Activated CD4-positive, alpha-beta T cell treated with anti-CD3 and anti-CD28 coated beads, Interleukin-2, amount 50 U/mL, for 48 hours (primary cell): ENCODE measurements at places on chromosomes 16 and 17.

- peak; percentile 7 for DNase-seq
Observed at GRCh38 chr16:75053791-75054555, 55.1 kb downstream of the ZNRF1 start.

DNA sequence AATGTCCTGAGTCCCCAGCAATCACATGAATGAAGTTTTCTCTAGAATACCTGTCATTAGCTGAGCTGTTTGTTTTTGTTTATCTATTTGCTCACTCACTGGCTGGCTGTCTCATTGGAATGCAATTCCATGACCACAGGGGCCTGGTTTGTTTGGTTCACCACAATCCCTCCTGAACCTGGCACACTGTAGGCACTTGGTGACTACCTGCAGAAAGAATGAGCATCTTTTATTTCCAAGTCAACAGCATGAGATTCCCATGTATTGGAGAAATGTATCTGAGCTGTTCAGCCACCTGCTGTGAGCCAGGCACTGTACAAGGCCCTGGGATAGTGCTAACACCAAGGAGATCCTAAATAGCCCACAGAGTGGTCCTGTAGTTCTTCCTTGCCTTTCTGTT lies 345.1 kb downstream of the XYLT1 start:
- DNase-seq = no peak

DNA sequence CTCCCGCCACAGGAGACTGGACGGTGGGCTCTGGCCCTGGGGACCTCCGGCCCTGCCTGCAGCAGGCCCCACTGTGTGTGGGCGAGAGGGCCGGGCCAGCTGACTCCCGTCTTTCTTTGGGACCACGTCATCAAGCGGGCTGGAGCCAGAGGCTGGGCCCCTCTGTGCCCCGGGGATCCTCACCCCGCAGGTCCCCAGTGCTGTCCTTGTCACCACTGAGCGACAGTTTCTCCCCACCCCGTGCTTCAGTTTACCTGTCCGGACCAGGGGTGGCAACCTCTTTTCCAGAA lies 181.9 kb upstream of the ZNF469 start:
- no peak for DNase-seq

GRCh38 chr16:10959161-10959560 lies 14.8 kb downstream of the CLEC16A start:
- DNase-seq = no peak

- DNase-seq = no peak
Observed at GRCh38 chr17:46090871-46091270, 91.8 kb downstream of the STH start.

- DNase-seq = no peak
Observed at GRCh38 chr17:18324140-18325050, 9.3 kb downstream of the SMCR8 start.

DNA sequence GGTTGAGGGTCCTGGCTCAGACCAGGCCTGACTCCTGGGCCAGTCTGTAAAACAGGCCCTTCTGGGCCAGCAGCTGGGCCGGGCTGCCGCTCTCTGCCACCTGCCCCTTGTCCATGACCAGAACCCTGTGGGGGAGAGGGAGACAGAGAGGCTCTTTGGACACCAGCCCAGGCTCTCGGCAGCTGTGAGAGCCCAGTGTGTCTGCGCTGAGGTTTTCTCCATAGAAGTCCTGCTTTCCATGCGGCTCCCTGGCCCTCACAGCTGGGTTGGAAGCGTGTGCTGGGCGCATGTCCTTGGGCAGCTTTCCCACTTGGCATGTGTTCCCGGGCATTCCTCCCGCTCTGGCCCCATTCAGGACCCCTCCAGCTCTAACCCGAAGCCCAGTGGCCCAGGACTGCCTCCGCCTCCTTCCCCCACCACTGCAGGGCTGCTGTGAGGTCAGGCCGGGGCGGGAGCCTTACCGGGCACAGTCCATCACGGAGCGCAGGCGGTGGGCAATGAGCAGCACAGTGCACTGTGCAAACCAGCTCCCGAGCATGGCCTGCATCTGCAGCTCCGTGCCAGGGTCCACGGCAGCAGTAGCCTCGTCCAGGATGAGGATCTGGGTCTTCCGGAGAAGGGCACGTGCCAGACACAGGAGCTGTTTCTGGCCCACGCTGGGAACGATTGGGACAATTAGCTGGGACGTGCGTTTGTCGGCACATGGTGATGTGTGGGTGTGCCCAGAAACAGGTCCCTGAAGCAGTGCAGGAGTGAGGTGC lies 73.0 kb downstream of the ABCC6 start:
- DNase-seq = no peak

DNA sequence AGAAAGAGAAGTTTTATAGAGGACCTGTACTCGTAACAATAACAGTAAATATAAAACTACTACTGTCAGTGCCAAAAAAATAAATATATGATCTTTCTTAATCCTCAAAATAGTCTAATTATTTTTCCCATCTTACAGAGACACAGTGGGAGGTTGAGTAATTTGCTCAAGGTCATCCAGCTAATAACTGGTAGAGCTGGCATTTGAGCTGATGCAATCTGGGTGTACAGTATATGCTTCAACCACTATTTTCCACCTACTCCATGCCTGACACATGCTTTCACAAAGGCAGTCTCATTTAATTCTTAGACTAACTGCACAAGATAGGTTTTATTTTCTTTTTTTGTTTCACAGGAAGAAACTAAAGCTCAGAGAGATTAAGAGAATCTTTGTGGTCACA lies 33.6 kb downstream of the PIGL start:
- DNase-seq = no peak

DNA sequence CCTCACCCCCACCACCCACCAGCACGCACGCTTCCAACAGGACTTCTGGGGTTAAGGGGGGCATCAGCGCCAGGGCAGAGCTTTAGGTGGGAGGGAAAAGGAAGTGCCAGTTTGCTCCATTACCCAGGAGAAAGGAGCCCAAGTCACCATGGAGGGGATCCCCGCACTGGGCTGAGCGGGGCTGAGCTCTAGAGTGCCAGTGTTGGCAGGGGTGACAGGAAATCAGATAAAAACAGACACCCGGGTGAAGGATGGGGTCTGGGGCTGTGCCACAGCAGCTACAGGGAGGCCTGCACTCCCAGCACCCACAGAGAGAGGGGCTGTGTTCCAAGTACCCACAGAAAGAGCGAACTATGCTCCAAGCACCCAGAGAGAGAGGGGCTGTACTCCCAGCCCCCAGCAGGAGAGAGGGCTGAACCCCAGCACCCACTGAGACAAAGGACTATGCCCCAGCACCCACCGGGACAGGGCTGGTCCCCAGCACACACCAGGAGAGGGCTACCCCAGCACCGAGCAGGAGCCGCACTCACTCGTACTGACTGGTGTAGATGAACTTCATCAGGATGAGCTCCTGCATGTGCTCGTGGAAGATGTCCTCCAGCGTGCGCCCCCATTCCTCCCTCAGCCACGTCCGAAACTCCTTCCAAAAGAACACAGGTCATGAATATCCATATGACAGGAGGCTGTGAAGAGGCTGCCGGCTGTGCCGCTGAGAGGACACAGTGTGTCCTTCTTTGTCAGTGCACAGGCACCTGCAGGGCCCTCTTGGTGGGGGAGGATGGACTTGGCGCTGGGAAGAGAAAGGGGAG lies 18.6 kb upstream of the C16orf95 start:
- no peak for DNase-seq

DNA sequence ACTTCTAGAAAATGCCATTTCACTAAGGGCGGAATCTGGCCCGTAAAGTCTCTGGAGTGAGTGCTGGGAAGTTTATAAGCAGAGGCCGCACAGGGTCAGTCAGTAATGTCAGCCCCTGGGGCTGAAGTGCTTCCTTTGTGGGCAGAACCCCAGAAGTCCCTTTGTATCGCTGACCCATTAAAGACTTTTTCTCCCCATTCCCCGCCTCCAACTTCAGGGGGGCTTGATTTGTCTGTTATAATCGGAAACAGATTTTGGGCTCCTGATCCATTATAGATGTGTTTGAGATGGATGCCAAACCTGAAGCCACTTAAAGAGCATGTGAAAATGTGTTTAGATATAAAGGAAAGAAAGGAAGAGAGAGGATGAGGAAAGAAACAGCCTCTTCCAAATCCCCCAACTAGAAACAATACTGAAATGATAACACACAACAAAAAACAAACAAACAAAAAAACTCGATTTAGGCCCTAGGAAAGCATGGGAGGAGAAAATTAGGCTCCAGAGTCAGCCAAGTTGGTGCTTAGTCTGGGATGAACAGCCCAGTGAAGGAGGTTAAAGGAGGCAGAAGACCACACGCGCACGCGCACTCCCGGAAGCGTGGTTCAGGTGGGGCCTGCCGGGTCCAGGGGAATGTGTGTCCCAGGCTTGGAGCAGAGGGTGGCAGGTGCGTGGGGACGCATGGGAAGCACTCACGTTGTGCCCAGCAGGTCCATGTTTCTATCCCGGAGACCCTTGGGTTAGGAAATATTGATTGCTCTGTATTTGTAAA lies 27.1 kb downstream of the MSI2 start:
- no peak for DNase-seq

GRCh38 chr17:77722366-77722765 lies 236.1 kb upstream of the TNRC6C start:
- DNase-seq = no peak

DNA sequence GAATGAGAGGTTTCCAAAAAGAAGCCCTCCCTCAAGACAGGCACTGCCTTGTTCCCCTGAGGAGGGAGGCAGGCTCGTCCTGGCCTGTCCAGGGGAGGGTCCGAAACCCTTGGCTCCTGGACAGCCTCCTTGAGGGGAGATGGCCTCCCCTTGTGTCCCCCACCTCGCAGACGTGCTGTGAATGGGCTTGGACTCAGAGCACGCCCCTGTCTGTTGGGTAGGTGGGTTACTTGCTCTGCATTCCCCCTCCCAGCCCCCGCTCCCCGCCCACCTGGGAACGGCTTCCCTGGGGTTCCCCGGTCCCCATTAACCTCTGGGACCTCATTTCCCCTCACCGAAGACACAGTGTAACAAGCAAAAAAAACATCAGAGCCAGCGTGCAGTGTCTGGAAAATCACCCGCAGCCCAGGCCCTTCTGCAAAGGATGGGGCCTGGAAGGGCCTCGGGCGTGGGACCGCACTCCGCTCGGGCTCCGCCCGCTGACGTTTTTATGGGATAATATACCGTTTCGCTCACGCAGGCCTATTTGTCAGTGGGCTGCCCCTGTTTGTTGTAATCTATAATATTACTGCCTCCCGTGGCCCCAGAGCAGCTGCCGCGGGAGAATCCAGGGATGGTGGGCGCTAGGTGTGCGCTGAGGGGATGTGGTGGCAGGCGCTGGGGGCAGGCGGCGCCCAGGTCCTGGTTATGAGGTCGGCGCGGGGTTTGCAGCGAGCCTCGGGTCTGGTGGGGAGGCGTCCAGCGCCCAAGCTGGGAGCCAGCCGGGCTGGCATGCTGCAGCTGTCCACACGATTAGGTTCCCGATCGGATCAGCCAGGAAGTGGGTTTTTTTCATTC lies 11.1 kb downstream of the BAHCC1 start:
- no peak for DNase-seq

GRCh38 chr17:37065486-37066321 lies 117.0 kb downstream of the AATF start:
- no peak for DNase-seq

DNA sequence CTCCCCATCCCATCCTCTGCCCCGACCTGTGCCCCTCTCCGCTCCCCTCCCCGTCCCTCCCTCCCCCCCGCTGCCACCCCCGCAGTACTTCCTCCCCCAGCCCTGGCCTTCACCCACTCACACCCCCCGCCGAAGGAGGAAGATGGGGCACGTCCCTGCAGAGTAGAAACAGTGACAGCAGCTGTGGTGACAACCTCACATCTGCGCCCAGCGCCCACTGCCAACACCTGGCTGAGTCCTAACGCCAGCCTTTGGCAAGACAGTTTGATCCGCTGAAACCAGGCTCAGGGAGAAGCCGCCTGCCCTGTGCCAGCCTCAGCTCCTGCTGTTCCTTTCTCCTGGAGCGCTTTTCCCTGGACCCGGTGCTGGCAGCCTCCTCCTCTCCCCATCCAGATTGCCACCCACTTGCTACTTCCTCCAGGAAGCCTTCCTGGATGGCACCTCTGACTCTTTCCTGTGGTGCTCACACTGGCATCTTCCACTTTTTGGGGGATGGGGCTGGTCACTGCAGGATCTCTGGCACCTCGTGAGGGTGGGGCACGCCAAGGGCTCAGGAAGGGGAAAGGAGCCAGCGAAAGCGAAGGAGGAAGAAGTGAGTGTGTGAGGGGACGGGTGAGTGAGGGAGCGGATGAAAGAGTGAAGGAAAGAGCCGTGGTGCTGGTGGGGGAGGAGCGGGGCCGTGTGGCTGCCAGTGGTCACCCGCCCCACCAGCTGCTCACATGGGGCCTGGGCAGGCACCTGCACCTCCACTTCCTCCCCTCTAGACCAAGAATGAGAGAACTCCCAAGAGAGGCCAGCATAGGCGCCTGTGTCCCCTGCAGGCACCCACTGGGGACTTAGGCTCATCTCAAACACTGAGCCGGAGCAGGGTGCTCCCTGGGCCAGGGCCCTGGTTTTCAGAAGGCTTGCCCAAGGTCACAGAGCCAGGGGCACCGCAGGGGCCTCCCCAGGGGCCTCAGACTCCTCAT lies 27.0 kb downstream of the ZFPM1 start:
- no peak for DNase-seq

DNA sequence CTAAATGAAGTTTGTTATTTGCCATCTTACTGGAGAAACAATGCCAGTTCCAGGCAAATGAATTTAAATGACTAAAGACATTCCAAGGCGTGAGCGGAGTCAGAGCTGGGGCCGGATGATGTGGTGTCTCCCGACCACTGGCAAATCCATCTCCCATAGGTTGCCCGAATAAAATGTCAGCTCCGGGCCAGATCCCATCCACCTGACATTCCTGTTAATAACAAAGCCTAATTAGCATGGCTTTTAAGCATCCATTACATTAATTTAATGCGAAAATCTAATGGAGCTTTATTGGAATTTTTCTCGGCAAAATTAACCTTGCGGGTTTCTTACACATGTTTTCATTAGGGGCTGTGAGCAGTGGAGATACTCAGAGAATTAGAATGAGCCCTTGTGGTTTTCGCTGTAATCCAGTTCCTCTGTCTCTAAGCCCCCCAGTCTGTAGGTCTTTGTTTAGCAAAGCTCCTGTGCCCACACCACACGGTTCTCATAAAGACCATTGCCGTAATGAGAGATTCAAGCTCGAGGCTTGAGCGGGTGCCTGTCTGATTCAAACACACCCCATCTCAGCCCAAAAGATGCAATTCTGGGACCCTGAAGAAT lies 123.3 kb downstream of the CCT6B start:
- no peak for DNase-seq

DNA sequence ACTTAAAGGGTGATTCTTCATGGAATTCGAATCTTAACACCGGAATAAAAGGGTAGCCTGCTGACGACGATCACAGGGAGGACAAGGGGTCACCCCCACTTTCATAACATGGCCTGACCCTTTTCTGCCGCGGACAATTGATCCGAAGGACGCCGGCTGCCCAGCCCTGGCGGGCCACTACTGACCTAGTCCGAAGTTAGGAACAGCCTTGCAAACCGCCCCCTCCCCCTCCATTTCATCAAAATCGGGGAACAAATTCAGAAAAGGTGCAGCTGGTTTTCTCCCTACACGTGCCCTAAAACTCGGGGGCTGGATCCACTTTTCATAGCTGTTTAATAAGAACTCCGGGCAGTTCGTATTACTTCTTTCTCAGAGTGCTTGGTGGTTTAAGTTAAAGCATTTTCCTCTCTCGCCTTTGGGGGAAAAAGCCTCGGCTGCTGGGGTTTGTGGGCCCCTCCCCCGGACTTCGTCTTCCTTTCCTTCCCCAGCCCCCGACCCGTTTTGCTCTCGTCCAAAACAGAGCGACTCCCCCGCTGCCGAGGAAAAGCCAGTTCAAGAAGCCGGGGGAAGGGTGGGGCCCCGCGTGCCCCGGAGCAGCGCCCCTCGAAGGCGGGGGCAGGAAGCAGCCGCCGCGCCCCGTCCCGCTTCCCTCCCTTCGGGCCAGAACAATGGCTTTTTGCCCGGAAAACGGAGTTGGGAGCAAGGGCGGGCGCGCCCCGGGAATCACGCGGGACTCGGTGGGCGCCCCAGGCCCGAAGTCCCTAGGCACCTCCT lies 641 bp upstream of the CBX2 start:
- no peak for DNase-seq

- DNase-seq = no peak
Observed at GRCh38 chr17:50266384-50267073, 7.7 kb upstream of the TMEM92 start.
